Neural crest cell (in vitro differentiated cells): ENCODE measurements at places on chromosomes 5 and 9. TPM values are rescaled to one million over a fixed set of nuclear protein-coding genes. Genes with fewer than 3 reads are reported as not detected.

DNA sequence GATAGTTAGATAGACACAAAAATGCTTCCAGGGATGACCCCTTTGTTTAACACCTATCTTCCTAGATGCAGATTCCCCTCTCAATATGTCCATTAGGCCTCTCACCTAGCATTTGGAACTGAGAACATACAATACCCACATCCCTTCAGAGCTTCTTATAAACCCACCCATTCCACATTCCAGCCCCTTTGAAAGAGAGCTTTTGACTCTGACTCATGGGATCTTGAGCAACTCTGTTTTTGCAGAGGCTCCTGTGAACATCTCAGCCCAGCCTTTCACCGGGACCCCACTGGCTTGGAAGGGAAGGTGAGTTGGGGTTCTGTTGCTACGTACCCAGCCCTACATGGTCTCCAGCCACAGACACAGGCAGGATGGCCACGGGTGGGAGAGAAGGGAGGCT lies 195.5 kb downstream of the FRMD3 start:
- H3K36me3 ChIP-seq: no peaks in the 10 kb centered on the region
- no peaks in the 10 kb centered on the region for H3K27me3 ChIP-seq
- peaks cover 5% of the 10 kb centered on the region for H3K4me1 ChIP-seq
- H3K4me3 ChIP-seq: no peak overlapping the region
- DNase-seq: no peak

DNA sequence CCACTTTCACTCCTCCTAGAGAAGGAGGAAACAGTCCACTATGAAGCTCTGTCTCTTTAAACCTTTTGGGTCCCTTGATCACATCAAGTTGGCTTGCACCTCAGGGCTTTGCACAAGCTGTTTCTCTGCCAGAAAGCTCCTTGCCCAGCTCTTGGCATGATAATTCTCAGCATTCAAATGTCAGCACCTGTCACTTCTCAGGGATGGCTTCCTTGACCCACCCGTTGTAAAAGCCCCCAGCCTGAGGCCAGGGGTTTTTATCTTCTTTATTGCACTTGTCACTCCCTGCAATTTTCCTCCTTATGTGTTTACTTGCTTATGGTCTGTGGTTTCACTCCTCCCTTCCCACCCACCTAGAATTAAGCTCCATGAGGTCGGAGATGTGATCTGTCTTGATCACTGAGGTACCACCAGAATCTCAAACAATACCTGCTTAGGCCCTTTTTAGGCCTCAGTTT lies 200.7 kb upstream of the TBC1D2 start:
- H3K36me3 ChIP-seq: peaks cover 9% of the 10 kb centered on the region
- H3K27ac ChIP-seq: no peak overlapping the region
- peaks cover 21% of the 10 kb centered on the region for H3K27me3 ChIP-seq
- H3K4me1 ChIP-seq: peaks cover 15% of the 10 kb centered on the region

DNA sequence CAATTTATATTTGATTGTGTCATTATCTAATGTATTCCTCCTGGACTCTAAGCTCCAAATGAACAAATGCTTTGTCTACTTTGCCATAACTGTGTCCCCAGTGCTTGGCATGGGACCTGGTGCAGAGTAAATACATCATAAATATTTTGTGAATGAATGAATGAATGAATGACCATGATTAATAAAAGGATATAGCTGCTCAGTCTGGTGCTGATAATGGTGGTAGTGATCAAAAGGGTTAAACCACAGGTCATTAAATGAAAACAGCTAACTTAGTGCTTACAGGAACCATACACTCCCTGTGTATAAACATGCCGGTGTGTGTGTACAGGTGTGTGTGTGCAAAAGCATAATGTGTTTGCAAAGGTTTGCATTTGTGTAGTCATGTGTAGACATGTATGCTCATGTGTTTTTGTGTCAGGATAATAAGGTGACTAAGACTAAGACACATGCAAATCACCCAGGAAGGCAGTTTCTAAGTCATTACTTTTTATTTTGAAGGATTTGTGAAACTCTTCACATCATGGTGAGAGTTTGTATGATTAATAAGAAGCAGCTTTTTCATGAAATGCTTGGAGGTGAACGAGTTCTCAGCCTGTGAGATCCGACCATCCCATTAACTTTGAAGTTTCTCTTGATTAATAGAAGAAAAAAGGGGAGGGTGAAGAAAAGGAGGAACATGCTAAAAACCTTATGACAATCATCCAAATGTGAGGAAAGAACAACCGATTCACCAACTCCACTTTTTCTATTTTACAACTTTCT lies 24.6 kb downstream of the SPARC start:
- H3K36me3 ChIP-seq: peaks cover 5% of the 10 kb centered on the region
- H3K4me1 ChIP-seq: peaks cover 23% of the 10 kb centered on the region
- no peak overlapping the region for H3K4me3 ChIP-seq
- no peak for DNase-seq

DNA sequence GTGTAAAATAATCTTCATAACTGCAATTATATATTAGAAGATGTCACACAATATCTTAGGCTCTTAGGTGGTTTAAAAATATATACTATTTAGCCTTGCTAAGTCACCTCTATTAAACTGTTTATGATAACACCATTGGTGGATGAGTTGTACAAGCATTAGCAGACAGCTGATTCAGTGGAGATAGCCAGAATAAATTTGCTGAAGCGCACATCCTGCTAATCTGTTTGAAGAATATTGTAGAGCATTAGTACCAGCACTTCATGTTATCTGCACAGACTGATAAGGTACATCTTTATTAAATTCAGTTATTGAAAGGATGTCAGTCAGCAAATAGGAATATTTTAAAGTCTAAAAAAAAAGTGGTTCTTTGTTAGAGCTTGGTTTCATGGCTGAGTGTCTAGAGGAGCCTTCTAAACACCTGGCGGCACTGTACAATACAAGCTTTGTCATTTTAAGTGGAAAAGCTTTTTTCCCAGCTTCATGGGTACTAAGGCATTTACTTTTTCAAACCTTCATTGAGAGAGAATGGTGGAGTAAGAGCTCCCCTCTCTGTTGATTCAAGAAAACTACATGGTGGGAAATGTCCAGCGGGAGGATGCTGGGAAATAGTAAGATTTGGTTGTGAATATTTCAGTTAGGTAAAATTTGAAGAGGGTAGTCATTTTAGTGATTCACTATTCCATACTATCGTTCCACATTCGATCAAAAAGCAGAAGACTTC lies 275.1 kb downstream of the SLF1 start:
- H3K27ac ChIP-seq: no peak overlapping the region
- DNase-seq: no peak
- H3K27me3 ChIP-seq: peaks cover 2% of the 10 kb centered on the region
- peaks cover 25% of the 10 kb centered on the region for H3K4me1 ChIP-seq
- no peaks in the 10 kb centered on the region for H3K36me3 ChIP-seq

DNA sequence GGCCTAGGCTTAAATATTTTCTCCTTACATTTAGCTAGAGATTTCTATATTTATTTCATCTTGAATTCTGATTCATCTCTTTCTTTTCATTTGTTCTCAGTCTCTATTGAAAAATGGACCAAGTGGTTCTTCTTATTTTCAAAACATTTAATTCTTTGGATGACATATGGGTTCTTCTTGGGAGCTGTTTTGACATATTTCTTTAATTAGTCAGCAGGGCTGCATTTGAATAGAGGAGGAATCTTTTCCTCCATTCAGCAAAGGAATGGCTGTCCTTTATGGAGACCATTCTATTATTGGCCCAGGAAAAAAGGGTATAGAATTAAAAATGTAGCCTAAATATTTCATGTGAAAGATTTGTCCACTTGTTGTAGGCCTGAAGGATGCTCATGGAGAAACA lies 109.9 kb downstream of the RPS23 start:
- no peak overlapping the region for H3K4me3 ChIP-seq
- H3K36me3 ChIP-seq: no peaks in the 10 kb centered on the region
- no peak for DNase-seq
- peaks cover 19% of the 10 kb centered on the region for H3K4me1 ChIP-seq

DNA sequence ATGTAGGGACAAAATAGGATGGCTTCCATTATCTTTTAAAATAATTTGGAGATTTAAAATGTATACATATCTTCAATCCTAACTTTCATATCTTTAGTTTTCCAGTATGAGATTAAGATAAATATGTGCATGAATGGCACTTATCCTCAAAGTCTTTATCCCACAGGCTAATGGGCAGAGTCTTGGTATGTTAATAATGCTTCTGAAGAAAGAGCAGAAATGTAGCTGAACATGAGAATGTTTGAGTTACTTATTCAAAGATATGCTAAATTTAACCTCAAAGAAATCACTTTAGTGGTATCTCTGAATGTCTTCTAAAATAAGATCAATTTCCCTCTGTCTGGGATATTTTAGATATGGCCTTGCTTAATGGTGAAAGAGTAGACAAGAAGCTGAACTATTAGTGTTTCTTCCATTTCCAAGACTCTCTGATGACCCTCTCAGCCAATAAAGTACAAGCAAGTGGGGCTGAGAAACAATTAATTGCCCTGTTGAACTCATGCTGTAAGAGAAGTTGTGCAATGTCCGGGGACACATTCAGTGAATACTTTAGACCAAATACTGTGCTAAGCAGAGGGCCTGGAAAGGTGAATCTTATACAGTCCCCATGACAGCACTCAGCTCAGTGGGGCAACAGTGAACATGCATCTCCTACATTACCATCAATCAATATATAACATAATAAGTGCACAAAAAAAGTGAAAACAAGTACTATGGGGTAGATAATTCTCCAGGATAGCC lies 50.0 kb upstream of the ADAMTSL1 start:
- no peak overlapping the region for H3K4me3 ChIP-seq
- no peaks in the 10 kb centered on the region for H3K27me3 ChIP-seq
- no peak for DNase-seq
- H3K4me1 ChIP-seq: no peaks in the 10 kb centered on the region
- H3K36me3 ChIP-seq: no peaks in the 10 kb centered on the region

DNA sequence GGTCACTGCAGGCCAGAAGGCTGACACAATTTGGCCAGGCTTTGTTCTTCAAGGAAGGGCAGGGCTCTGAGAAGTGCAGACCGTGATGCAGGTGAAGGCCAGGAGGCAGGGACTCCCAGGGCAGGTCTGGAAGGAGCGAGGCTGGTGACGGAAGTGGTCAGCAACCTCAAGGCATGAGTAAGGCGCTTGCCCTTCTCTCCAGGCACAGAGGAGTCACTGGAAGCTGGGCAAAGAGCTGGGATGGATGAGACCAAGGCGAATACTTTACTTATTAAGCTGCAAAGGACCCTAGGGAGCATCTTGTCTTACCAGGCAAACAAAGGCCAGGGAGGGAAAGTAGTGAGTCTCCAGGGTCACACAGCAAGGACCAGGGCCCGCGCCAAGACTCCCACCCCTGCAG lies 18.6 kb downstream of the IRF1 start:
- DNase-seq: no peak
- no peaks in the 10 kb centered on the region for H3K27me3 ChIP-seq
- H3K36me3 ChIP-seq: no peaks in the 10 kb centered on the region
- no peak overlapping the region for H3K27ac ChIP-seq
- H3K4me1 ChIP-seq: peaks cover 12% of the 10 kb centered on the region

GRCh38 chr9:72140586-72140985 lies 8.7 kb upstream of the GDA start:
- peaks cover 9% of the 10 kb centered on the region for H3K27me3 ChIP-seq
- no peak for DNase-seq
- no peak overlapping the region for H3K27ac ChIP-seq
- no peak overlapping the region for H3K4me3 ChIP-seq

- H3K4me1 ChIP-seq: peaks cover 3% of the 10 kb centered on the region
- no peak overlapping the region for H3K27ac ChIP-seq
- no peak for DNase-seq
- H3K36me3 ChIP-seq: peaks cover 17% of the 10 kb centered on the region
These were observed 162.3 kb downstream of the AOPEP start for GRCh38 chr9:94888775-94889174.

DNA sequence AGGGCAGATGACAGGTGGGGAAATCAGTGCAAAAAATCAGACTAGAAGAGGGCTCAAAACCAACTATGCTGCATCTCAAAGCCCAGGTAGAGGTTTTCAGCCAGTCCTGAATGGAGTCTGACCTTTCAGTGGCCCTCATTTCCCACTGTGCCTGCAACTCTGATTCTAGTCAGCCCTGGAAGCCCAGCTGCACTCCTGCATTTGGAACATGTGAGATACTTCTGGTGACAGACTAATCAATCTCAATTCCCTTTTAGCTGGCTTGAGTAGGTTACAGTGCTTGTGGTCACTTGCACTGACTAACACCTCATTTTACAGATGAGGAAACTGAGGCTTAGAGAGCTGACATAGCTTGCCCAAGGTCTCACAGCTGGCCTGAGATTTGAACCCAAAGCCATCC lies 7.9 kb upstream of the ACSL6 start:
- DNase-seq: no peak
- H3K27ac ChIP-seq: no peak overlapping the region
- peaks cover 79% of the 10 kb centered on the region for H3K27me3 ChIP-seq
- H3K4me3 ChIP-seq: no peak overlapping the region
- no peaks in the 10 kb centered on the region for H3K4me1 ChIP-seq
- H3K36me3 ChIP-seq: no peaks in the 10 kb centered on the region

- H3K27me3 ChIP-seq: no peaks in the 10 kb centered on the region
- H3K4me1 ChIP-seq: peaks cover 13% of the 10 kb centered on the region
- H3K4me3 ChIP-seq: no peak overlapping the region
These were observed 152.8 kb downstream of the ADAMTS12 start for GRCh38 chr5:33738967-33739366.

DNA sequence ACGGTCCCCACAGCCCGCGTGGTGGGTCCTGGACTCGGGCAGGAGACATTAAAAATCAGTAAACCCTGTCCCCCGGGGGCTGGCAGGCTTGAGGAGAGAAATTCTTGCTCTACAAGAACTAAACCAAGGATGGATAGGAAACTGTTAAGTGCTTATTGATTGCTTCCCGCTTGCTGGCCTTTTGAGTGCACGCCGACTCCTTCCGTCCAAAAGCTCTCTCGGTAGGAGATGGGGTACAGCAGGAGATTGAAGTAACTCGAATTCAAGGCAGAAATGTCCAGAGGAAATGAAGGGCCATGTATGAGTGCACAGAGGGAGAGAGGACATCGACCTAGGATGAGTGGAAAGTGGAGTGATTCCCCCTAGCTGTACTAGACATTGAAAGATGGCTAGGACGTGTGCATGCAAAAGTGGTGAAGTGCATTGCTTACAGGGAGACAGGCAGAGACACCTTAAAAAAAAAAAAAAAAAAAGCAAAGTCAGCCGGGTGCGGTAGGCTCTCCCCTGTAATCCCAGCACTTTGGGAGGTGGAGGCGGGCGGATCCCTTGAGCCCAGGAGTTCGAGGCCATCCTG lies 923 bp downstream of the RECK start:
- H3K36me3 ChIP-seq: no peaks in the 10 kb centered on the region
- DNase-seq: no peak
- peaks cover 5% of the 10 kb centered on the region for H3K27me3 ChIP-seq
- peak overlapping the region; percentile 24 for H3K27ac ChIP-seq

The PTGS1 gene
- 0.16 and 0.37 TPM in 2 replicates for total RNA-seq

The GARIN3 gene
- total RNA-seq: not detected in 2 replicates

The FOXE1 gene
- 0.09 TPM in 1 of 2 replicates, not detected in the other for total RNA-seq

The ENG gene
- 2.6 and 3.3 TPM in 2 replicates for total RNA-seq

The PCDHA2 gene
- total RNA-seq: 1.2 TPM in 2 replicates

The SELENOP gene
- 2.0 and 2.2 TPM in 2 replicates for total RNA-seq

The WDR55 gene
- total RNA-seq: 23.6 and 24.0 TPM in 2 replicates

The IFNA13 gene
- total RNA-seq: not detected in 2 replicates

The COL15A1 gene
- total RNA-seq: 0.18 and 0.33 TPM in 2 replicates

The HSPB3 gene
- total RNA-seq: not detected in 2 replicates
